Hematopoietic multipotent progenitor cell treated with erythropoietin and hydrocortisone succinate and interleukin-3 and kit ligand, for 15 days (in vitro differentiated cells): ENCODE measurements at places on chromosomes 2 and 18.
A peak's percentile ranks its signal among the peaks of the same experiment; 100 is the strongest.

GRCh38 chr2:8761529-8762164 lies 75.8 kb downstream of the KIDINS220 start:
- DNase-seq: peak; percentile 43

GRCh38 chr2:138763971-138764370 lies 16.2 kb downstream of the NXPH2 start:
- DNase-seq: no peak

GRCh38 chr2:5539282-5540165 lies 152.7 kb upstream of the SOX11 start:
- no peak for DNase-seq

GRCh38 chr2:100042562-100042961 lies 99.8 kb downstream of the AFF3 start:
- DNase-seq: no peak

GRCh38 chr18:56995579-56996188 lies 151.2 kb upstream of the BOD1L2 start:
- no peak for DNase-seq

DNA sequence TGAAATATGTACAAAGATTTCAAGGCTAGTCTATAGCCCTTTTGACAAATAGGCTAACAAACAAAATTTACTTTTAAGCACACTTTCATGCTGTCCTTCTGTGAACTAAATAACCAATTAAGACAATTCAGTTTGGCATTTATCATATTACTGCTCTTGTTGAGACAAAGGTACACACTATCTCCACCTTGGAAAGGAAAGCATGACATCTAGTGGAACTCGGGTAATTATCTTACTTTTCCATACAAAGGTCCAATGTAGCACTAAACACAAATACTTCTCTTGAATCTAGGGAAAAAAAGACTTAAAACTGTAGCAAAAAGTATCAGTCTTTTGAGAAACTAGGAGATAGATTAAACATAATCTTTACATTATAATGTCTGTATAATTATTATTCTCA lies 125.0 kb upstream of the CD226 start:
- DNase-seq: no peak
